ENCODE measurements at places on chromosomes 3 and 15.

DNA sequence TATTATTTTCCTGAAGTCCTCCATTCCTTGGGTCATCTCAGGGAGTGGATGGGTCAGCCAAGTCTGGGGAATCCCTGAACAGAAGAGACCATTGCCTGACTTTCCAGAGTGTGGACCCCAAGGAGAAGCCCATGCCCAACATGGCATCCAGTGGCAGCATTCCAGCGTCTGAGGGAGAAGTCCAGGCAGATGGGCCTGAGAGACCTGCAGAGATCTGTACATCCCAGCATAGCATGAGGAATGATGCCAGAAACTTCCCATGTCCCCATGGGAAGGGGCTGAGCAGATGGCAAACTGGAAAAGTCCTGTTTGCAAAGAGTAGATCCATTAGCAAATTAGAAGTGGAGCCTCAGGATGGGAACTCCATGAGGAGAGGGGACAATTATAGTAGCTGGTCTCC lies 17.6 kb upstream of the COLQ start:
- no peak overlapping the region for H3K27ac ChIP-seq
- H3K4me3 ChIP-seq, result no peak overlapping the region
- no peaks in the 10 kb centered on the region for H3K4me1 ChIP-seq
- no peaks in the 10 kb centered on the region for H3K27me3 ChIP-seq
- DNase-seq, result no peak

- H3K27ac ChIP-seq, result no peak overlapping the region
- no peaks in the 10 kb centered on the region for H3K27me3 ChIP-seq
- no peaks in the 10 kb centered on the region for H3K36me3 ChIP-seq
- peak; percentile 74 for DNase-seq
- H3K4me3 ChIP-seq, result no peak overlapping the region
Observed at GRCh38 chr3:113753376-113753985, 6.6 kb downstream of the ATP6V1A start.

- no peaks in the 10 kb centered on the region for H3K4me1 ChIP-seq
- no peaks in the 10 kb centered on the region for H3K36me3 ChIP-seq
- H3K27ac ChIP-seq, result no peak overlapping the region
Observed at GRCh38 chr15:99324082-99324620, 72.9 kb downstream of the LRRC28 start.

DNA sequence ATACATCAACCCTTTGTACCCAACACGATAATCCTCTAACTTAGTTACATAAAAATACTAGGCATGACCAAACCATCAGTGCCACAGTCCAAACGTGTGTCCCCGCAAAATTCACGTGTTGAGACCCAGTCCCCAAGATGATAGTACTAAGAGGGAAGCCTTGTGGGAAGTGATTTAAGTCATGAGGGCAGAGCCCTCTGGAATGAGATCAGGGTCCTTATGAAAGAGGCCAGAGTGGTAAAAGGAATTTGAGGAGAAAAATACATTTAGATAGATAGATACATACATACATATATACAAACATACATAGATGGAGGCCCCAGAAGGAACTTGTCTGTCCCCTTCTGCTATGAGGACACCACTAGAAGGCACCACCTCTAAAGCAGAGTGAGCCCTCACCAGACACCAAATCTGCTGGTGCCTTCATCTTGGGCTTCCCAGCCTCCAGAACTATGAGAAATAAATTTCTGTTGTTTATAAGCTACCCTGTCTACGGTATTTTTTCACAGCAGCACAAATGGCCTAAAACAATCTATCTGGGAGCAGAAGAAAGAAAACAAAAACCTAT lies 8.0 kb downstream of the TBC1D2B start:
- no peak overlapping the region for H3K27ac ChIP-seq
- H3K36me3 ChIP-seq, result no peaks in the 10 kb centered on the region
- DNase-seq, result no peak
- H3K27me3 ChIP-seq, result no peaks in the 10 kb centered on the region
- peaks cover 17% of the 10 kb centered on the region for H3K4me1 ChIP-seq
- H3K4me3 ChIP-seq, result no peak overlapping the region

DNA sequence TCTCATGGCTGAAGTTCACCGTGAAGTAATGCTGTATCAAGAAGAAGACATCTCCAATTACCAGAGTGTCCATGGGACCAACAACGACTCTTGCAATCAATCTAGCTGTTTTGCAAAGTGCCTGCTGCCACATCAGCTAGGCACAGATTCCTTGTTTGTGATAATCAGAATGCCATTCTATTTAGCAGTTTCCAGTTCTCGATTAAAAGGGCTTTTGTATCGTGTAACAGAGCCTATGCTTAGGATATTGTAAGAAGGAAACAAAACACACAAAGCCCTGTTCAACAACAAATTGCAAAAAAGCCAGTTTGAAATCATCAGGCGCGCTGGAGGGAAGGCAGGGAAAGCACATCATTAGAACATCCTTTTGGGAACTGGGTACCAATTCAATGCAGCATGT lies 26.1 kb downstream of the RASGRF1 start:
- no peak overlapping the region for H3K27ac ChIP-seq
- no peak overlapping the region for H3K4me3 ChIP-seq
- no peaks in the 10 kb centered on the region for H3K27me3 ChIP-seq
- H3K36me3 ChIP-seq, result no peaks in the 10 kb centered on the region
- no peaks in the 10 kb centered on the region for H3K4me1 ChIP-seq

DNA sequence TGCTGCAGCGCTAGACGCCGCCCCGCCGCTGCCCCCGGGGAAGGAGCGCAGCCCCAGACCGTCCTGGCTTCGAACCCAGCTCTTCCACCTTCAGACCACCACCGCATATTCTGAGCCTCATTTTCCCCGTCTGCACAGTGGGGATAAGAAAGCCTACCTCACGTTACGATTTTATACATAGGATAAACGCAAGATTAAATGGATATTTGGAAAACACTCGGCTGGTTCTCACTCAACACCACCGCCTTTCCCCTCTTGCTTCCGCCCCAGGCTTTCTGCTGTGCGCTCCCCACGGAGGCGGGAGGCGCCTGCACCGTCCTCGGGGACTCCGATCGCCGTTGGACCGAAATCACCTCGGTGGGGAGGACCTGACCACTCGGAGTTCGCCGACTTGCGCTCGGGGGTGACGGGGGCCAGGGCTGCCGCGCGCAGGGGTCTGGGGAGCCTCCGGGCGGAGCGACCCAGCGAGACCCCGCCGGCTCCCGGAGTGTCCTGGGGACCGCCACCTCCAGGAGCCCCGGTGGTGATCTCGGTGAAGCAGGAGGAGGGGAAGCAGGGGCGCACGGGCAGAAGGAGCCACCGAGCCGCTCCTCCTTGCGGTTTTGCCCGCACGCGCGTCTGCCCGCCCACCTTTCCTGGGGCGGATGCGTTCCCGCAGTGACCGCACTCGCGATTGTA lies 4.0 kb downstream of the FBXL22 start:
- peak overlapping the region; percentile 68 for H3K4me3 ChIP-seq
- no peak overlapping the region for H3K27ac ChIP-seq
- H3K4me1 ChIP-seq, result no peaks in the 10 kb centered on the region
- H3K27me3 ChIP-seq, result no peaks in the 10 kb centered on the region

GRCh38 chr3:197950677-197951061 lies 679 bp downstream of the RPL35A start:
- no peak for DNase-seq
- H3K4me3 ChIP-seq, result peak overlapping the region; percentile 85

DNA sequence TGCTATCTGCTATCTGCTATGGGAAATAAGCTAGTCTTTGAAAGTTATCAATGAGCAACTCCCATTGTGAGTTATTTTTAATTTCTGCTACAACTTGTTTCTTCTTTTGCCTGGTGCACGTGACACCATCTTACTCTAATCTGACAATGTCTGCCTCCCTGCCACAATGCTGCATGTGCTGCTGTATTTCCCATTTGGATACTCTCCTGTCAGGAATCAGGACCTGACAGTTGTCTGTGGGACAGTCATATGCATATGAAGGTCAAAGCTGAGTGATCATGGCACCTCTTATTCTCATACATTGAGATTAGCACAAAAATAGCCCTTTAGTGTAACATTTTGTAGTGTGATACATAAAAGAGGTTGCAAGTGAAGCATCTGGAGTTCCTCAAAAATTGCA lies 45.8 kb downstream of the HMG20A start:
- no peaks in the 10 kb centered on the region for H3K4me1 ChIP-seq
- no peak overlapping the region for H3K27ac ChIP-seq
- no peaks in the 10 kb centered on the region for H3K27me3 ChIP-seq
- DNase-seq, result no peak
- no peak overlapping the region for H3K4me3 ChIP-seq

- H3K4me3 ChIP-seq, result no peak overlapping the region
- DNase-seq, result no peak
- no peaks in the 10 kb centered on the region for H3K27me3 ChIP-seq
- peaks cover 13% of the 10 kb centered on the region for H3K4me1 ChIP-seq
Observed at GRCh38 chr3:50447290-50447840, 56.1 kb downstream of the CACNA2D2 start.

DNA sequence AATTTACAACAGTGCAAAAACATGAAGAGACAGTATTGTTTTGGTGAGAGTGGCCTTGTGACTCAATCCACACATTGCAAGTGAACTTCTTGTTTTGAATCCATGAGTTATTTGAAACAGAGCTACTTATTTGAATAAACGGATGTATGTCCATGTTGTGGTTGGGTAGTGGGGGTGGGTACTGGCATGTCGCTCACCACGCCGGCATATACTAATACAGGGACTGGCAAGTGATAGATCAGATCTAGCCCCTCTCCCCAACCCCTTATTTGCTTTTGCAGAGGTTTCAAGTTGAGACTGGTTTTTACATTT lies 83.8 kb downstream of the EDEM1 start:
- DNase-seq, result no peak
- no peaks in the 10 kb centered on the region for H3K27me3 ChIP-seq
- H3K36me3 ChIP-seq, result no peaks in the 10 kb centered on the region
- H3K27ac ChIP-seq, result no peak overlapping the region
- no peak overlapping the region for H3K4me3 ChIP-seq

DNA sequence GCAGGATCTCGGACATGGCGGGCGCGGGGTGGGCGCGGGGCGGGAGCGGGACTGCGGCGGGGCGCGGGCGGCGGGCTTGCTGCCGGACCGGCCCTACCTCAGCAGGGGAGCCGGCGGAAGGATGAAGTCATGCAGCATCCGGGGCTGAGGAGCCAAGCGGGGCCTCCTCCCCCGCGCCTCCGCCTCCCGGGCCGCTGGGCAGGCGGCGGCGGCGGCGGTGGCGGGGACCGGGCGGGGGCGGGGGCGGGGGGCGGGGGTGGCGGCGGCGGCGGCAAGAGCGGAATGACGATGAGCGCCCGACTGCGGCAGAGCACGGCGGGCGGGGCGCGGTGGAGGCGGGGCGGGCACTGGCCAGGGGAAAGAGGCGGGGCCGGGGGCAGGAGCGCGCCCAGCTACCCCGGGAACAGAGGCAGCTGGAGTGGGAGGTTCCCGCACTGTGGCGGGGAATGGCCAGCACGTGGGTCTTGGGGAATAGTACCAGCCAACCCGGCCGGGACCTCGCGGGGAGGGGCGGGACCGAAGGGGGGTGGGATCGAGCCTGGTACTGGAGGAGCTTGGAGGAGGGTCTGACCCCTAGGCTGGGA lies at the start of gene CAMK2N2:
CAMK2N2 (minus strand) TSS at position 284 of the 584 bp plus-strand sequence; CDS start at position 16, 268 bp downstream.
- H3K27me3 ChIP-seq, result peaks cover 19% of the 10 kb centered on the region
- H3K36me3 ChIP-seq, result no peaks in the 10 kb centered on the region
- DNase-seq, result peak; percentile 87
- H3K27ac ChIP-seq, result no peak within 1 kb of the TSS
- peak within 1 kb of the TSS; percentile 35 for H3K4me3 ChIP-seq
- H3K4me1 ChIP-seq, result no peaks in the 10 kb centered on the region

GRCh38 chr15:88509964-88510363 lies 36.5 kb downstream of the DET1 start:
- H3K27ac ChIP-seq, result no peak overlapping the region
- DNase-seq, result no peak
- peaks cover under 1% of the 10 kb centered on the region for H3K4me1 ChIP-seq
- no peaks in the 10 kb centered on the region for H3K36me3 ChIP-seq
- H3K27me3 ChIP-seq, result no peaks in the 10 kb centered on the region

DNA sequence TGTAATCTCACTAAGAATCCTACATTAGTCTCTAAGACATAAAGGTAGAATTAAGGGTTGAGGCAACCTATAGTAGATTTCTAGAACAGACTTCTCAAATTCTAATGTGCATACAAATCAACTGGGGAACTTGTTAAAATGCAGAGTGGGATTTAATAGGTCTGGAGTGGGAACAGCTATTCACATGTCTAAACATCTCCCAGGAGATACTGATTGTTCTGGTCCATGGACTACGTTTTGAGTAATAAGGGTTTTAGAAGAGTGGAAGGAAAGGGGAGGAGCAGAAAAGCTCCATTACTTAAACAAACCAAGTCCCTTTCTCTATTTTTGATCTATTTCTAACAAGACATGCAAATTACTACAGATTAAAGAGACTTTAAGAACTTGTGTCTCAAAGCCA lies 524.8 kb downstream of the TUSC7 start:
- H3K4me3 ChIP-seq, result no peak overlapping the region
- H3K4me1 ChIP-seq, result no peaks in the 10 kb centered on the region
- no peaks in the 10 kb centered on the region for H3K36me3 ChIP-seq
- DNase-seq, result no peak
- H3K27me3 ChIP-seq, result no peaks in the 10 kb centered on the region
- H3K27ac ChIP-seq, result no peak overlapping the region

DNA sequence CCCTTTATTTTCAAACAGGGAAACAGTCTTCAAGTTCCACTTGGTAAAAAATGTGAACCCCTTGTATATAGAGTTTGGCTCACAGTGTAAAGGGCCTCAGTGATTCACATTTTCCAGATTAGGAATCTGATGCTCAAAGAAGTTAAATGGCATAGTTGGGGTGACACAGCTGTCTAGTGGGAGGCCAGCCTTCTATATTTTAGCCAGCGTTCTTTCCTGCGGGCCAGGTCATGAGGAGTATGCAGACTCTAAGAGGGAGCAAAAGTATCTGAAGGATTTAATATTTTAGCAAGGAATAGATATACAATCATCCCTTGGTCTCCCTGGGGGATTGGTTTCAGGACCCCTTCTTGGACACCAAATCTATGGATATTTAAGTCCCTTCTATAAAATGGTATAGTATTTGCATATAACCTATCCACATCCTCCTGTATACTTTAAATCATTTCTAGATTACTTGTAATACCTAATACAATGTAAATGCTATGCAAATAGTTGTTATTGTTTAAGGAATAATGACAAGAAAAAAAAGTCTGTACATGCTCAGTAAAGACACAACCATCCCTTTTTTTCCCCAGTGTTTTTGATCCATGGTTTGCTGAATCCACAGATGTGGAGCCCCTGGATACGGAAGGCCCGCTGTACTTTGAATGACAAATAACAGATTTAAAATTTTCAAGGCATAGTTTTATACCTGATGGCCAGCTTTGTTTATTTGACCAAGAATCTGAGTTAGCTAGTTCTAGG lies 7.0 kb downstream of the B2M start:
- no peaks in the 10 kb centered on the region for H3K27me3 ChIP-seq
- H3K27ac ChIP-seq, result no peak overlapping the region
- peaks cover 3% of the 10 kb centered on the region for H3K36me3 ChIP-seq
- DNase-seq, result no peak
- H3K4me1 ChIP-seq, result no peaks in the 10 kb centered on the region

GRCh38 chr3:132772252-132772651 lies 50.0 kb upstream of the NPHP3 start:
- no peaks in the 10 kb centered on the region for H3K4me1 ChIP-seq
- H3K36me3 ChIP-seq, result no peaks in the 10 kb centered on the region
- no peak overlapping the region for H3K4me3 ChIP-seq
- no peaks in the 10 kb centered on the region for H3K27me3 ChIP-seq
- H3K27ac ChIP-seq, result no peak overlapping the region

Data from mesendoderm (in vitro differentiated cells).